ENCODE measurements at places on chromosomes 16 and 17. TPM values are rescaled to one million over a fixed set of nuclear protein-coding genes. Genes with fewer than 3 reads are reported as not detected.
A peak's percentile ranks its signal among the peaks of the same experiment; 100 is the strongest.

Gene GP1BA
- not detected for total RNA-seq

Gene MT1H
- not detected for total RNA-seq

Gene USP43
- total RNA-seq: not detected

Gene KRT20
- total RNA-seq: 0.08 TPM

Gene EVPL
- 0.63 TPM for total RNA-seq

Gene TTYH2
- total RNA-seq: 53.0 TPM

Gene LYRM9
- 0.15 TPM for total RNA-seq

Gene GAST
- not detected for total RNA-seq

Gene ZPBP2
- total RNA-seq: not detected

DNA sequence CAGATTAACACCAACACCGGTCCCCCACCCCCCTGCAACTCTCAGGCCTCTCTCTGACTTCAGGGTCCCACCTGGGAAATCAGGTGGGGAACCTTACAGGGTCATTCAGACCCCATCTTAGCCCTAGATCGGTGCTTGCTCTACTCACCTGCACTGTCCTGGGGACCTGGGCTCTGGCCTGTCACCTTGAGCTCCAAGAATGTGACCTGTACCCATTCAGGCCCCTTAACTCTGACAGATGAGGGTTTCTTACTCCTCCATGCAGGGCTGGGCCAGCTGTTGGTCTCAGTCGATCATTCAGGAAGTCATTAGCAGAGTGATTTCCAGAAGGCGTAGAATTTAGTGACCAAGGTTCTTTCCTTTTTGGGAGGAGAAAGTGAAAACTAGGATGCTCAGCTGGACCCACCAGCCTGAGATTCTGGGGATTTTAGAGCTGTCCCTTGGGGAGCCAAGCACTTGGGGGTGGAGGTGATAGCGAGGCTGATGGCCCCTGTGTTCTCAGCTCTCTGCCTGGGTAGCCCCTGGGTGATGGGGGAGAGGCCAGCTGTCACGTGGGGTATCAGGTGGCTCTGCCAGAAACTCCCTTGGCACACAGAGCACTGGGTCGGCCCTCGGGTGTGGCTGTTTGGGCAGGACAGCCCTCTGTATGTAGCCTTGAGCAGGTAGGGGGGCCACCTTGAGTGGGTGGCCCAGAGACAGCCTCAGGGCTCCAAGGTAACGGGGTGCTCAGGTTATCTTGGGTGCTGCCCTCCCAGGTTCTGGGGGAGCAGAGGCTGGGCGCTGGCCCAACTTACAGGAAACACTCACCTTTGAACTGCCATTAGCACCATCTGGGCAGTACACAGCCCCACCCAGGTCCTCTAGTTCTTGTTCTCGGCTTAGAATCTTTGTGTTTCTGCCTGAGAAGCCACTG lies 724 bp downstream of the MVP start:
- no peaks in the 10 kb centered on the region for H3K27me3 ChIP-seq
- H3K36me3 ChIP-seq: no peaks in the 10 kb centered on the region
- H3K4me3 ChIP-seq: no peak overlapping the region
- H3K27ac ChIP-seq: no peak overlapping the region
- peaks cover 27% of the 10 kb centered on the region for H3K4me1 ChIP-seq
- no peak for DNase-seq

GRCh38 chr17:32949181-32949580 lies 21.2 kb downstream of the TMEM98 start:
- H3K27ac ChIP-seq: no peak overlapping the region
- no peak overlapping the region for H3K4me3 ChIP-seq
- no peaks in the 10 kb centered on the region for H3K36me3 ChIP-seq
- no peaks in the 10 kb centered on the region for H3K4me1 ChIP-seq

DNA sequence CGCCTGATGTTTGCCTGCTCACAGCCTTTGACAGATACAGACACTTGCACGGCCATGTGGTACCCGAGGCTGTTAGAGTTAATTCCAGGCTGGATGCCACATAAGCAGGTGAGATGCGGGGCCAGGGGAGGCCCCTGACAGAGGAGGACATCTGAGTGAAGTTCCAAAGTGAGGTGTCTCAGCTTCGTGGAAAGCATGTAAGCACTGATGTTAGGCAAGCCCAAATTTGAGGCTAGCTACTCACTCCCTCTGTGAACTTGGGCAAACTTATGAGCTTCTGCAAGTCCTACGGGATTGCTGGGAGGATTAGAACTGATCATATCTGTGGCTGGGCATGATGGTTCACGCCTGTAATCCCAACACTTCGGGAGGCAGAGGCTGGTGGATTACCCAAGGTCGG lies 39.3 kb upstream of the MARCHF10 start:
- DNase-seq: no peak
- H3K27me3 ChIP-seq: no peaks in the 10 kb centered on the region
- no peak overlapping the region for H3K27ac ChIP-seq
- no peak overlapping the region for H3K4me3 ChIP-seq

DNA sequence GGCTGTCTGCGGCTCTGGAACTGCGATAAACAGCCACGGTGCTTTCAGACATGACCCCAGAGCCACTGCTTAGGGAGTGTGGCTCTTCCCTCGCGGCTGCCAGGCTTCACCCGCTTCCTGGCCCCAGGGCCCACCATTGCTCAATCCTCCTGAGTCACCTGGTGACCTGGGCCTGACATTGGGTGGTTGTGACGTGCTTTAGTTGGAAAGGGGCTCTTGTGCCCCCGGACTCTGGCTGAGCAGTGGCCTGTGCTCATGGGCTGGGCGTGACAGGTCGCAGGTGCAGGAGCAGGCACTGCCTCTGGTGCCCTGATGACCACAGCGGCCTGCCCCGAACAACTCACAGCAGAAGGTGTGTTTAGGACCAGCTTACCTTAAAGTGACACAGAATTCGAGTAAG lies 8.6 kb upstream of the NUDT16L1 start:
- no peak overlapping the region for H3K4me3 ChIP-seq
- no peak overlapping the region for H3K27ac ChIP-seq
- no peaks in the 10 kb centered on the region for H3K4me1 ChIP-seq
- DNase-seq: no peak

- peaks cover 8% of the 10 kb centered on the region for H3K4me1 ChIP-seq
- H3K4me3 ChIP-seq: peak overlapping the region; percentile 80
- H3K27me3 ChIP-seq: no peaks in the 10 kb centered on the region
- peak overlapping the region; percentile 44 for H3K27ac ChIP-seq
- H3K36me3 ChIP-seq: no peaks in the 10 kb centered on the region
These were observed 9.6 kb upstream of the ZFHX3 start for GRCh38 chr16:73057291-73058210.

- H3K36me3 ChIP-seq: peaks cover 6% of the 10 kb centered on the region
- H3K27ac ChIP-seq: no peak overlapping the region
- no peaks in the 10 kb centered on the region for H3K27me3 ChIP-seq
- no peaks in the 10 kb centered on the region for H3K4me1 ChIP-seq
These were observed 24.6 kb downstream of the COG7 start for GRCh38 chr16:23428351-23428750.

GRCh38 chr17:49106321-49107210 lies 26.0 kb upstream of the B4GALNT2 start:
- H3K4me1 ChIP-seq: no peaks in the 10 kb centered on the region
- no peak overlapping the region for H3K27ac ChIP-seq
- no peak for DNase-seq
- no peaks in the 10 kb centered on the region for H3K27me3 ChIP-seq
- no peaks in the 10 kb centered on the region for H3K36me3 ChIP-seq

DNA sequence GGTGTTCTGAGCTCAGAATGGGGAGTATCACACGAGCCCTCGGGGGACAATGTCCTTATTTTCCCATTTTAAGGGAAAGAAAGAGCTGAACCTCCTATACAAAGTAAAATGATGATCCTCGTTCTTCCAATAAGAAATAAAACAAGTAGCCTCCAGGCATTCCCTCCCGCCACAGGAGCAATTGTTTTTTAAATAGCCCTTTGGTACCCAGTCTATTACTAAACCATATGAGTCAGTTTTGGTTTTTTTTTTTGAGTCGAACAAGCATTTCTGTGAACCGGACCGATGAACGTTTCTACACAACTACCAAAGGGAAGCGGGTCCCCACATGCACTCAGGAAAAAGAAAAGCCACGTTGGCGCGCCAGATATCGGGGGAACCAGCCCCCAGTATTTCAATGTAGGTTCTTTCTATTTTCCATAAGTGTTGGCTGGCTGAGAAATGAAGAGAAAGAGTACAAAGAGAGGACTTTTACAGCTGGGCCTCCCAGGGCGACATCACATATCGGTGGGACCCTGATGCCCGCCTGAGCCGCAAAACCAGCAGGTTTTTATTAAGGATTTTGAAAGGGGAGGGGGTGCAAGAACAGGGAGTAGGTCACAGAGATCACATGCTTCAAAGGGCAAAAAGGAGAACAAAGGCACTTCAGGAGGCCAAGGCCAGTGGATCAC lies 3.8 kb upstream of the DCXR start:
- H3K4me3 ChIP-seq: no peak overlapping the region
- DNase-seq: no peak
- H3K27ac ChIP-seq: no peak overlapping the region
- H3K36me3 ChIP-seq: no peaks in the 10 kb centered on the region

GRCh38 chr16:27237219-27238015 lies 31.2 kb downstream of the NSMCE1 start:
- peaks cover 31% of the 10 kb centered on the region for H3K4me1 ChIP-seq
- no peak overlapping the region for H3K4me3 ChIP-seq
- DNase-seq: no peak
- no peak overlapping the region for H3K27ac ChIP-seq
- no peaks in the 10 kb centered on the region for H3K36me3 ChIP-seq
- H3K27me3 ChIP-seq: no peaks in the 10 kb centered on the region

DNA sequence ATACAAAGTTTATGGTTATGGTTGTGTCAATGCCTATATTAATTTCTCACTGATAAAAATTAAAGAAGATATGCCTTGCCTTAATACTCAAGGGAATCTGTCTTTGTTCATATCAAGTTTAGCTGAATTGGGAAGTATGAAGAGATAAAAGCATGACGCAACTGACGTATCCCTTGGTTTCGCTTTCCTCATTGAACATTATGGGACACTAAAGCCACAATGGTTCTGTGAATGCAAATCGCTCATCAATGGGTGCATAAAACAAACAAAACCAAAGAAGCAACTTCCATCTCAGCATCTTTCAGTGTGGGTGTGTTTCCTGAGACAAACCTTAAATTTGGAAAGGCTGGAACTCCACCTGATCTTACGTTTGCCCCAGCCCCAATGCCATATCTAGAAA lies 108.2 kb downstream of the NPIPB5 start:
- H3K27ac ChIP-seq: no peak overlapping the region
- peaks cover 12% of the 10 kb centered on the region for H3K27me3 ChIP-seq
- H3K4me3 ChIP-seq: no peak overlapping the region
- no peak for DNase-seq

DNA sequence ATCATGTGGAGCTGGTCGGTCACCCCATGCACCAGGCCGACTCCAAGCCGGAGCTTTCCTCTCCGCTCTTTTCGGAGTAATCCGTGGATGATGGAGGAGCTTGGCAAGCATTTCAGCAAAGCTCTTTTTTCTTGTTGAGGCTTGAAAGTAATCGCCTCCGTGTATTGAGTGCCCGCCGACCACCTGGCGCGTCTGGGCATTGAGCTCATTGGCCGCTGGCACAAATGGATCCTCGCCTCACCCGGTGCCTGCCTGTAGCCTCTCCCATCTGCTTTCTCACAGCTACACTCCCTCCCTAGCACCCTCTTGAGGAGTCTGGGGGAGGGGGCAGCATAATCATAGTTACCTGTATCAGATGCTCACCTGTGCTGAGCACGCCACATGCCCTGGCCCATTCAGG lies 148.9 kb downstream of the CMIP start:
- H3K4me1 ChIP-seq: no peaks in the 10 kb centered on the region
- H3K27me3 ChIP-seq: no peaks in the 10 kb centered on the region
- DNase-seq: no peak
- no peak overlapping the region for H3K27ac ChIP-seq

GRCh38 chr17:49834118-49834743 lies 13.6 kb downstream of the TAC4 start:
- H3K36me3 ChIP-seq: peaks cover 5% of the 10 kb centered on the region
- no peaks in the 10 kb centered on the region for H3K27me3 ChIP-seq
- no peak overlapping the region for H3K27ac ChIP-seq
- H3K4me3 ChIP-seq: no peak overlapping the region

- no peak for DNase-seq
- no peak overlapping the region for H3K4me3 ChIP-seq
- no peak overlapping the region for H3K27ac ChIP-seq
These were observed 27.7 kb upstream of the GOSR1 start for GRCh38 chr17:30449480-30449879.

- no peak for DNase-seq
- H3K27ac ChIP-seq: peak overlapping the region; percentile 99
- no peaks in the 10 kb centered on the region for H3K36me3 ChIP-seq
- 0 out of 2 replicates have a peak, but pooled peaks cover 4% of the 10 kb centered on the region for H3K4me1 ChIP-seq
- H3K4me3 ChIP-seq: peak overlapping the region; percentile 94
- no peaks in the 10 kb centered on the region for H3K27me3 ChIP-seq
These were observed 585 bp downstream of the AP1G1 start for GRCh38 chr16:71807905-71808592.

GRCh38 chr16:87133112-87133850 lies 183.9 kb downstream of the C16orf95 start:
- H3K36me3 ChIP-seq: no peaks in the 10 kb centered on the region
- no peaks in the 10 kb centered on the region for H3K27me3 ChIP-seq
- no peak overlapping the region for H3K27ac ChIP-seq
- no peak overlapping the region for H3K4me3 ChIP-seq

DNA sequence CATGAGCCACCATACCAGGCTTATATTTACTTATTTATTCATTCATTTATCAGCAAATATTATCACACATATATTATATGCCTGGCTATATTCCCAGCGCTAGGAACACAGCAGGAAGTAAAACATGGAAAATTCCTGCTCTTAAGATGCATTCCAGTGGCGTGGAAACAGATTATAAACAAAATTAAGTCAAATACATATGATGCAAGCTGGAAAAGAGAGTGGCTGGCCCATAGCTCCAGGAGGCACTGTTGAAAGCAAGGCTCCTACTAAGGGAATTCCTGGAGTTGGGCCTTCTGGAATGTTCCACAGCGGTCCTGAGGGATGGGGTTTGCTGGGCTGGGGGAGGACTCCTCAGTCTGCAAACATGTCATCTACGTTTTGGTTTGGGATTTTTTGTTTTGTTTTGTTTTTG lies 18.4 kb downstream of the ADCY9 start:
- H3K27me3 ChIP-seq: no peaks in the 10 kb centered on the region
- no peaks in the 10 kb centered on the region for H3K36me3 ChIP-seq
- H3K4me1 ChIP-seq: peaks cover 11% of the 10 kb centered on the region

DNA sequence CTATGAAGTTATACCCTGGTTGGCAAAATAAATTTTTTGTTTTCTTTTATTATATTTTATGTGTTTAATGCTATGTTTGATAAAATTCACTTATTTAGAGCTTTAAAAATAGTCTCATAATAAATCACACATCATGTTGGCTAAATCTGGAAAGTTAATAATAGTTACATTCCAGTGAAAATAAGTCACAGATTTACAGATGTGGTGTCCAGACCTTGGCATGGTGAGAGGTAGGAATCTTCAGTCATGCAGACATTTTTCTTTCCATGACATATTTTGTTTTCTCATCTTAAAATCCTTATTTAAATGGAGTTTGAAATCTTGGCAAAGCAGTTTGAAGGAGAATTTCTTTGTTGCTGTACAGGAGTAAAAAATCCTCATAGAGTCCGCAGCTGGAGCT lies 48.1 kb upstream of the GOSR1 start:
- DNase-seq: no peak
- H3K36me3 ChIP-seq: peaks cover 26% of the 10 kb centered on the region
- no peak overlapping the region for H3K4me3 ChIP-seq
- no peak overlapping the region for H3K27ac ChIP-seq
- H3K27me3 ChIP-seq: no peaks in the 10 kb centered on the region
- peaks cover 14% of the 10 kb centered on the region for H3K4me1 ChIP-seq

Data from SJCRH30 (cell line).